Stimulated activated memory B cell treated with anti-CD40 and anti-IgM and Interleukin-4, amounts not matched to agents 10 μg/mL and 1 μg/mL and 100 μg/mL, for 72 hours (primary cell): ENCODE measurements at places on chromosomes 13 and 19.

DNA sequence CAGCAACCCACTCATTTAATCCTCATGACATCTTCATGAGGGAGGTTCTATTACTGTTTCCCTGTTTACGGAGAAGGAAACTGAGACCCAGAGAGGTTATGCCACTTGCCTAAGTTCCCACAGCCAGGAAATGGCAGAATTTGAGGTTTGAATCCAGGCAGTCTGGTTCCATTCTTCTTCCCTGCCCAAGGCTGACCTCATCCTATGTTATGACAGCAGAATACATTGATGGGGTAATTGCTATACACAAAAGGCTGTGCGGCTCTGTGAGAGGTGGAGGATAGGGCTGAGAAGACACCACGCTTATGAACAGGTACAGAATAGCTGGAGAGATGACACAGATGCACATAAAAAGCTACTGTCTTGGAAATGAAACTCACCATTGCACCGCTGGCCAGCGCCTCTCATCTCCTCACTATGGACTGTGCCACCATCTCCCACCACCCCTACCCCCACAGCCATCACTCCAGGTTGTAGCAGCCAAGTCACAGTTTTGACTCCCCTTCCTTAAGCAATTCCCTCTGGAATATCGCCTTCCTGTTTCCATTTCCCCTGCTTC, 11.5 kb downstream of the MAG start:
- ATAC-seq, result no peak

- no peak for ATAC-seq
These were observed 6.3 kb upstream of the JUNB start for GRCh38 chr19:12784871-12785430.

GRCh38 chr19:21314676-21315075, 14.5 kb downstream of the ZNF708 start:
- no peak for ATAC-seq

- ATAC-seq, result no peak
These were observed at the start of gene ASPDH for GRCh38 chr19:50513746-50514345. TSS of gene ASPDH (minus strand) at chr19:50513913. CDS start at chr19:50513823, 90 bp downstream.

DNA sequence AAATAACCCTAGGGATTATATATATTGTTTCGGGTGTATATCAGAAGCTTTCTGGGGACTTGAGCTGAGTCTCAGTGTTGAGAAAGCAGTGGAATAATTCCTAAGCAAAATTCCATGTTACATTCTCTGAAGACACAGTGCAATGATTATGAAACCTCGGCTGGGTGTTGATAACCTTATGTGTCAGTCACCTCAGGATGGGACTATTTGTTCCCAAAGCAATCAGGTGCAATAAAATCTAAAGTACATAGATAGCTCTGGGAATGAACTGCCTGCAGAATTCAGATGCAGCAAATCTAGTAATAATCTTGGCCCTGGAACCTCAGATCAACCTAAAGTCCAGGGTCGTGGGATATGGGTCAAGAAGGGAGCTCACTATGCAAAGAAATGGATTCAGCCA, 53.0 kb downstream of the EDNRB start:
- ATAC-seq, result no peak
